ENCODE measurements at places on chromosomes 11 and 22.
A peak's percentile ranks its signal among the peaks of the same experiment; 100 is the strongest.

GRCh38 chr11:113643701-113644100, 62.4 kb downstream of the TMPRSS5 start:
- DNase-seq, result no peak

GRCh38 chr11:134346976-134347350, 15.2 kb downstream of the GLB1L2 start:
- DNase-seq, result no peak

- DNase-seq, result no peak
Observed at GRCh38 chr11:130721736-130722135, 194.5 kb downstream of the SNX19 start.

GRCh38 chr11:32385998-32386397, 49.3 kb downstream of the WT1 start:
- DNase-seq, result no peak

GRCh38 chr11:78441956-78442355, 24.3 kb upstream of the GAB2 start:
- no peak for DNase-seq

- DNase-seq, result no peak
Observed at GRCh38 chr11:83037877-83038276, 33.8 kb downstream of the RAB30 start.

- DNase-seq, result no peak
Observed at GRCh38 chr11:33387581-33387980, 130.4 kb downstream of the HIPK3 start.

GRCh38 chr11:37026326-37026725, 428.3 kb upstream of the RAG2 start:
- DNase-seq, result no peak

GRCh38 chr11:12413141-12414052, 36.0 kb downstream of the PARVA start:
- DNase-seq, result no peak

- DNase-seq, result no peak
Observed at GRCh38 chr11:78231962-78232501, 43.3 kb downstream of the USP35 start.

DNA sequence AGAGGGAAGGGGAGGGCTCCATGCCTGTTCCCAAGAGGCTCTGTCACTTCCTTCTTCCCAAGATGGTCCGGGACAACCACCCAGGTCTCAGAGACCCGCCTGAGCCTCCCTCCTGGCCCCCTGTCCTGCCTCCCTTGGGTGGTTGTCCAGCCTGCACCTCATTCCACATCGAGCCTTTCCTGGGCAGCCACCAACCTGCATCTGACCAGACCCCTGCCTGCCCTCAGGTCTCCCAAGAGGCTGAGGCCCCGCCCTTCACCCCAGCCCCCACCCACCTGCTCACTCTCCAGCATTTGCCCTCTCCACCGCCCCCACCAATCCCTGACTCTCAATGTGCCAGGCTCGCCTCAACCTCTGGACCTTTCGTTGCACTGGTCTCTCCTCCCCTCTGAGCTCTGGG, 97.5 kb upstream of the LMO1 start:
- DNase-seq, result no peak

GRCh38 chr11:110431674-110432073, 1.9 kb downstream of the FDX1 start:
- no peak for DNase-seq

DNA sequence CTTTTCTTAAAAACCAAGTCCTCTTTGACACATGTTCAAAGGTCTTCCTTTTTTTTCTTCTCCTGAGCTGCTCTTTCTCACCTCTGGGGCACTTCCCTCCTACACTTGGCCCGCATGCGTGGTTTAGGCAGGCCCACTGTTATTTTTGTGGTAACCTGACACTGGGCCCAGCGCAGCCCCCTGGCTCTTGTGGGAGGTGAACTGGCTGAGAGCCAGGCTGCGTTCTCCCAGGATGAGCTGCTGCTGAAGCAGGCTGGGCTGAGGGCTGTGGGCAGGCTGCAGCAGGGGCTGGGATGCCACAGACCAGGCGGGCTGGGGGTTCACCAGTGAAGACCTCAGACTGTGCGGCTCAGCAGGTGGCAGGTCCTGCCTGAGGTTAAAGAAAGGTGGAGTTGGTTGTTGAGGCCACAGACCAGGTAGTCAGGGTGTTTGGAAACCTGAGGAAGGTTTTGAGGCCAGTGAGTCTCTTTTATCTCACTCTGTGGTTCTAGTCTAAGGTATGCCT, 72.4 kb downstream of the TEAD1 start:
- no peak for DNase-seq

DNA sequence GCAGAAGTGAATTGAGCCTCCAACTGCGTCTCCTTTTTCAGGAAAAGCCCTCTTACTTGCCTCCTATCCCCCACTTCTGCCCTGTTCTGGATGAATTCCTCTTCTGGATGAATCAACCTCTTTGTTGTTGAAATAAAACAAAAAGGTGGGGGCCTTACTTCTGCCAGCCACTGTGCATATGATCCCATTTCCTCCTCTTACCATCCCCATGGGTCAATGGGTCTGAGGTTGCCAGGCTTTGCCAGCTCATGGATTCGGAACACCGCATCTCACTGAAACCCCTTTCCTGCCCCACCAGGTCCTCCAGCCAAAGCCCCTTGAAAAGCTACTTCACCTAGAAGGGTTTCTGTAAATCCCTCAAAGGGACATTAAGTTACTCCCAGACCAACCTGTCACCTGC, 3.7 kb upstream of the CHST1 start:
- no peak for DNase-seq

DNA sequence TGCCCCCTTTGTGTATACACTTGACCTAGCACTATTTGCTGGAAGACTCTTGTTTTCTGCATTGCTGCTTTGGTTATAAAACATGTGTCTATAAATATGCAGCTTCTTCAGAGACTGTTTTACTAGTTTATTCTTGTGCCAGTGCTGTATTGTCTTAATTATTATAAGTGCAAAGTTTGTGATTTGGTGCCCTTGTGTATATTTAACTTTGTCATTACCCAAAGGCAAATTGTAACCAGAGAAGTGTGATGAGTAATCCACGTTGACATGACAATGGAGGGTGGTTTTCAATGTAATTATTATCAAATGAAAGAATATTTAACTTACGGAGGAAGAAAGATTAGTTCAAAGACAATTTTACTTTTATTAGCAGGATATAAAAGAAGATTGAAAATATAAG, 75.0 kb upstream of the PRODH start:
- no peak for DNase-seq

DNA sequence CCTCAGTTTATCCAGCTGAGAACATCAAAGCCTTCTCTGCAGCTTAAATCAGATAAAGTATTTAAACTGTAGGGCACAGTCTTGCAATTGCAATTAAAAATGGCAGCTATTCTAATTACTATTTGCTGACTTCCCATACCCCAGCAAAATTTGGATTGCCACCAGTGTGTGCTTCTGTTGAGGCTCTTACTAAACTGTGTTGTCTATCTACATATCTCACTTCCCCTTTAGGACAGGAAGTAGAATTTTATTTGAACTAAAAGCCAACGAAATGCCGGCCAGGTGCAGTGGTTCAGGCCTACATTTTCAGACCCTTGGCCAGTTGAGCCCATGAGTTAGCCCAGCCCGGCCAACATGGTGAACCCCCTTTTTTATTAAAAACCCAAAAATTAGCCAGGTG, 7.1 kb downstream of the SAA4 start:
- DNase-seq, result no peak

- DNase-seq, result no peak
Observed at GRCh38 chr22:40213478-40213877, 35.8 kb downstream of the TNRC6B start.

DNA sequence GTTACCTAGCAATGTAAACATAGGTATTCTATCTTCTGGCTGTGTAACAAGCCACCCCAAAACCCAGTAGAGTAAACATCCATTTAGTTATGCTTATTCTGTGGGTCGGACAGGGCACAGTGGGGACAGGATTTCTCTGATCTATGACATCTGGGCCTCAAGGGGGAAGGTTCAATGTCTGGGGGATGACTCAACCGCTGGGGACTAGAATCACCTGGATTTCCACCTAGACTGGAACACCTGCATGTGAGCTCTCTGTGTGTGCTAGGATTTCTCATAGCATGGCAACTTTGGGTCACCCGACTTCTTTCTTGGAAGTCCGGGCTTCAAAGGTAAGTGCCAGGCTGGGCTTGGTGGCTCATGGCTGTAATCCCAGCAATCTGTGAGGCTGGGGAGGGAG, 36.5 kb upstream of the MICAL2 start:
- no peak for DNase-seq

DNA sequence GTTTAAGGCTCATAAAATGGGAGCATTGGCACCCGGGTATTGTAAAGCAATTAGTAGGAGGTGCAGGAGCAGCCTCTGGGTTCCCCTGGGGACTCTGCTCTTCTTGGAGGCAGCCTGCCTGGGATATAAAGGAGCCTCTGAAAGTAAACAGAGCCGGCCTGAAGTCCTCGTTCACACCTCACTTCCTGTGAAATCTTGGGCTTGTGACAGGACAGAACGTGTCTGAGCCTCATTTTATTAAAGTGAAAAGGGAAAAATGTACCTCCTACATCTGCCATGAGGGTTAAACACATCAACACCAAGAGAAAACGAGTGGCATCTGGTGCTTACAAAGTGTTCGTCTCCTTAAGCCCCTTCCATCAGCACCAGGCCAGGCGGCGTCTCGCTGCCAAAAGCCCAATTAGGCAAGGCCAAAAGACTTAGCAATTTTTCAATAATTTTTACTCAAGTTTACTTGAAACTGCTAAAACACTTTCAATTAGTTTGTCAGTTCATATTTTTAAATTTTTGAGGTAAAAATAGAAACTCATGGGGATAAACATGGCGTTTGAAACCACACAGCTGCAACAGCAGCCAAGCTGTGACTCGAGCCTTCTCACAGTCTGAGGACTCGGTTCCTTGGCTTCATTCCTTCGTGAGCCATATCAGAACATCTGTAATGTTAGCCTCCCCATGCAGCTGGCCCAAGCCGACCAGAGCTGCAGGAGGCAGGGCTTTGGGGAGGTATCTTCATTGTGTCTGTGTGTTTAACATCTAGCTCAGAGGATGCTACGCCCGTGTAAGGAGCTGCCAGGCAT, 33.6 kb downstream of the MAP6 start:
- DNase-seq, result no peak

GRCh38 chr11:8679006-8679405, 3.5 kb downstream of the TRIM66 start:
- DNase-seq, result no peak

- no peak for DNase-seq
Observed at GRCh38 chr11:32421992-32422391, 13.3 kb downstream of the WT1 start.

- no peak for DNase-seq
Observed at GRCh38 chr11:16215352-16215751, 141.0 kb downstream of the SOX6 start.

DNA sequence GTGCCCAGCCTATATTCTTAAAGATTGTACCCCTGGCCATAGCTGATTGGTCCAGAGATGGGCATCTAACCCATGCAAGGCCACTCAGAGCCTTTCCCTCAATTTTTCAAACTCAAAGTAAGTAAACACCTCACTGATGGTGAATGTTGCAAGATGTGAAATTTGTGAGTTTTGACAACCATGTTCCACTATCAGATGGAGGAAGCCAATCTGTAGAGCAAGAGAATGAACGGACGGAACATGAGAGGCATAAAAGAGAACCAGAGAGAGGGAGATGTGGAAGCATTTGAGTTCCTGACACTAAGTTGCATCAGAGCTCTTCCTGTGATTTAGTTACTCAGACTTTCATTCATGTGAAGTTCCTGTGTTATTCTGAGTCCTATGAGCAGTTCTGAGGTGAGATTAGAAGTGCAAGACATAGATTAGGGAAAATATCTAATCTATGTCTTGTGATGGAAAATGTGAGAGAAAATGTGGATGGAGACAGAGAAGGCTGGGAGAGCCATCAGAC, 73.3 kb downstream of the PRSS23 start:
- no peak for DNase-seq

DNA sequence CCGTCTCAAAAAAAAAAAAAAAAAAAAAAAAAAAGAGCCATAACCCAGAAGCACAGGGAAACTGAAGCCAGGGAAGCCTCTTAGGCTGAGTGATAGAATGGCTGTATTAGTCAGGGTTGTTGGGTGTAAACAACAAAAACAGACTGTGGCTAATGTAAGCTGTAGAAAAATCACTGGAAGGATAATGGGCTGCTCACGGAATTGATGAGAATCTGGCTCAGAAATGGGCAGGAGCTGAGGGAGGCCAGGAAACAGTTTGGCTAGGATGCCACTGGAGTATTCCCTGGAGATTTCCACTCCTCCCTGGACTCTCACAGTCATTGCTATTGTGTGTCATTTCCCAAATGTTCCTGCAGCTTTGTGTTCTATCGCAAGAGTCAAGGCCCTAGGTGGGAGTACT, 22.4 kb downstream of the SLC22A6 start:
- DNase-seq, result no peak

GRCh38 chr22:50671641-50672040, 982 bp upstream of the SHANK3 start:
- no peak for DNase-seq

DNA sequence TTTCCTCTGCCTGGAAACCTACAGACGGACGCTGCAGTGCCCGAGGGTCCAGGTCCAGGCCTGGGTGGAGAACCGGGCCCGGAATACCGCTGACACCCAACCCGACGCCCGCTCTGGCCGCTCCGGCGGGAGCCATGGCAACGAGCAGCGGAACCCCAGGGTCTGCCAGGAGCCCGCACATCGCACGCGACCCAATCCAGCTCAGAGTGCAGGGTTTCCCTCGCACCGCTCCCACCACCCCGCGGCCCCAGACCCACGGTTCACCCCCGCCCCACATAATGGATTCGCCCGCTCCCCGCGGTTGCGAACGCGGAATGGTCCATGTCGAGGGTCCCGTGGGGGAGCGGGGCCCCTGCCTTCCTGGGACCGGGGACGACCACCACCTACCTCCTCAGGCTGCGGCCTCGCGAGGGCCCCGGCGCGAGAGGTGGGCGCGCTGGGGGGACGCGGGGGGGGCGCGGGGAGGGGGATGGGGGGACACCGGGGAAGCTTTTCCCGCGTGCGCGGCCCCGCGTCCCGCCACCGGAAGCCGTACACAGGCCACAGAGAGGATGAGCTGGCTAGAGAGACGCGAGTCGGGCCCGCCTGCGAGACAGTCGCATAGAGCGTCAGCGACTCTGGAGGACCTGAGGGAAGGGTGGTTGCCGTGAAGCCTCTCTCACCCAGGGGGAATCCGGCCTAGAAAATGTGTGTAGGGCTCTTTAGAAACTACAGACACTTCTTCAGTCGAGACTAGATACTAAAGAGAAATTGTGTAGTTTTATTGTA, at the start of gene SSRP1:
TSS of gene SSRP1 (minus strand) at position 550 of the 768 bp plus-strand sequence. CDS start 771 bp downstream, outside the sequence.
- peak; percentile 88 for DNase-seq

Data from activated naive CD4-positive, alpha-beta T cell treated with anti-CD3 and anti-CD28 coated beads, Interleukin-2, amount 50 U/mL, for 16 hours (primary cell).